ENCODE measurements at places on chromosomes 12 and 14. TPM values are rescaled to one million over a fixed set of nuclear protein-coding genes. Genes with fewer than 3 reads are reported as not detected.

Gene C12orf75
- total RNA-seq = 1.8 TPM

Gene SMAGP
- total RNA-seq = 9.7 TPM

Gene RPGRIP1
- total RNA-seq = not detected

Gene SNRPF
- total RNA-seq = 6.2 TPM

All from cardiac ventricle fibroblast (primary cell).